KBM-7 (cell line): ENCODE measurements at places on chromosomes 2 and 18.
A peak's percentile ranks its signal among the peaks of the same experiment; 100 is the strongest.

- no peak for DNase-seq
Observed at GRCh38 chr2:45459860-45460259, 151.2 kb downstream of the SRBD1 start.

DNA sequence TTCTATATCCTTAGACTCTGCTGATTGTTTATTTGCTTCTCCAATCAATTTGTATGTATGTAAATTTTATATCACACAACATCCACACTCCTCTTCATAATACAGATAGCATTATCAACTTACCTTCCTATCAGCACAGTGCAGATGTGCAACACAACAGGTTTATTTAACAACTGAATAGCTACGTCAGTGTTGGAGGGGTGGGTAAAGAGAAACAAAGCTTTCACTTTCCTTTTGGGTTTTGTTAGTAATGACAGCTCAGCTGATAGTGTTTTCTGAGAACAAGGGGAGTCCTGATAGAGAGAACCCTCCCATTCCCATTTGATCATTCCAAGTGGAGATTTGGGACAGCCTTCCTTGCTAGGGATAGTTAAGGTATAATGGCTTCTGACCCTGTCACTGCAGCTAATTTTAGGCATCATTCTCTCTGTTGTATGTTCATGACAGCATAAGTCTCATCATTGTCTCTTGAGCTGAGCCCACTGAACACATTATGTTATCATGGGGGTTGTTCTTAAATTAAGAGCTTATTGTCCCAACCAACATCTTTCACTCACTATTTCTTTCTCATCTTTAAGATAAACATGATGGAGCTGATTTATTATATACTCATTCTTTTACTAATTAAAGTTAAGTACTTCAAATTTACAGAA is 227.7 kb downstream of the GPD2 start:
- DNase-seq = no peak

DNA sequence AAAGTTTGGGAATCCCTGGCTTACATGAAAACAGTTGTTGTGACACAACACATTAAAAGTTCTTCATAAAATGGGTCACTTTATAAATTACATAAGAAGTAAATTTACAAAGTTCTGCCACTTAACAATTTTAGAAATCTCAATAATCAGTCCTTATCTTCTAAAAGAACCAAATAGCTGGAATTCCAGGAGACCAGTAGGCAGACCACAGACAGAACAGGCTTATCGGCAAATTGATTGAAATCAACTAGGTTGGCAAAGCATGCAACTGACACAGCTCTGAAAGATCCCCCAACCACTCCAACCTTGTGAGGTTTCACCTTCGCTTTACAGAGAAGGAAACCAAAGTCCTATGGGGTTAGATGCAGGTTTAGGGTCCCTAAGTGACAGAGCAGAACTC is 103.0 kb downstream of the DNER start:
- no peak for DNase-seq

DNA sequence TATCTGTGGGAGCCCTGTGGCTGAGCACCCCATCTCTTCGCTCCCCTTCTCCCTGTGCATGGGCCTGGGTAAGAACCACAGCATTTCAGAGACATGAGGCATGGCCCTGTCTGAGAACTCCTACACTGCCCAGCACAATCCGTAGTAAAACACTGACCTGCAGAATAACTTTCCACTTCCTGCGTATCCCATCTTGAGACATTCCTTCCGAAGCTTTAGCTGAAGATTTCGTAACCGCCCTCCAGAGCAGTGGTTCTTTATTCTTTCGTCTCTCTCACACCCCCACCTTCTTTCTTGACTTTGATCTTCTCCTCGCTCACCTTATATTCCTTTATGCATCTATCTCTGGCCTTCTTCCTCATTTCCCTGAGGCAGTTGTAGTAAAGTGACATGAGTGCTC is 381.1 kb downstream of the HRH4 start:
- no peak for DNase-seq

- no peak for DNase-seq
Observed at GRCh38 chr2:100852447-100852846, 32.5 kb downstream of the NPAS2 start.

- DNase-seq = no peak
Observed at GRCh38 chr2:193539188-193539587, 1344.5 kb upstream of the TMEFF2 start.

GRCh38 chr18:23968638-23969604 is 45.6 kb upstream of the TTC39C start:
- no peak for DNase-seq

DNA sequence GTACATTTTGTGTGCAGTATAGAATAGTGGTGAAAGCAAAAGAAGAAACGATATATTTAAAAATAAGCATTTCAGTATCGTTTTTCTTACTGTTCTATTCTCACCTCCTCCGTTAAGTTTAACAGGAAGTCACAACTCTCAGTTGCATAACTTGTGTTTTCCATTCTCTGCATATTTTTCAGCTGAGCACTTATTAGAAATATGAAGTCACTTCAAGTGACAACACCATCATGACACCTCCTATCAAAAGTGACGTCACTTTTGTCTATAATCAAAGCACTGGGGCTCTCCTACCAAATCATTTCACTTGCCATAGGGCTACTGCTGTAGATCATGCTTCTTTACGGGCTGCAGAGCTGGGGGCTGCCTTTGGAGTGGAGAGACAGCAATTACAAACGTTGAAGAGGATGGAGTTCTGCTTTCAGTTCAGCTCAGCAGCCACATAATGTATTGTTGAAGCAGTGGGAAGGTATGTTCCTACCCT is 36.3 kb downstream of the STAT4 start:
- peak; percentile 64 for DNase-seq

DNA sequence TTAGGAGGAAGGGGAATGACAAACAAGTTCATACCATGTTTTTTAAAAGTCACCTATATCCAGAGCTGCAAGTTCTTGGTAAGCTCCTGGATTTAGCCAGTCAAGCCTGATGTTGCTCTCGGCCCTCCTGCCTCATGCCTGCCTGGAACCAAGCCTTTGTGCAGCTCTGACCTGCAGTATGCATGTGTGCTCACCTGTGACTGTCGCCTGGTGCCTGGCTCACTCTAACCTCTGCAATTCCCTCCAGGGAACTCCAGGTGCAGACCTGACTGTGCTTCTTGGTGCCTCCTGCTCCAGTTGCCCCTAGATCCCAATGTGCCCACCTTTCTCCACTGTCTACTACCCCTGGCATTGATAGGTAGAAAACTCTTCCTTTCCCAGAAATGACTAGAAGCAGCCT is 85.1 kb upstream of the ZBTB14 start:
- no peak for DNase-seq

DNA sequence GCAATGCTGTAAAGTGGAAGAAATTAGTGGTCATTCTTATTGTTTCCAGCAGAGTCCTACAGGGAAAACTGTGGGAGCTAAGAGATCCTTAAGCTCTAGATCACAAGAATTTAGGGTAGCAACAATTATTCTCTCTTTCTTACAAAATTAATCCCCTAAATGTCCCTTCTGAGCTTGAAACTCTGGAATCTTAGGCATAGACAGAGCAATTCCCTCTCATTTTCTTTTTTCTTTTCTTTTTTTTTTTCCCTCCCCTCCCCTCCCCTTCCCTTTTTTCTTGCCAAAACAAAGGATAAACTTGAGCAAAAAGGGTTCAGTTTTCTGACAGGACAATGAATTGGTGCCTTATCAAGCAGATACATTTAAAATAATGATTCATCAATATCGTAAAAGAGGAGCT is 441.0 kb downstream of the DSC3 start:
- no peak for DNase-seq

DNA sequence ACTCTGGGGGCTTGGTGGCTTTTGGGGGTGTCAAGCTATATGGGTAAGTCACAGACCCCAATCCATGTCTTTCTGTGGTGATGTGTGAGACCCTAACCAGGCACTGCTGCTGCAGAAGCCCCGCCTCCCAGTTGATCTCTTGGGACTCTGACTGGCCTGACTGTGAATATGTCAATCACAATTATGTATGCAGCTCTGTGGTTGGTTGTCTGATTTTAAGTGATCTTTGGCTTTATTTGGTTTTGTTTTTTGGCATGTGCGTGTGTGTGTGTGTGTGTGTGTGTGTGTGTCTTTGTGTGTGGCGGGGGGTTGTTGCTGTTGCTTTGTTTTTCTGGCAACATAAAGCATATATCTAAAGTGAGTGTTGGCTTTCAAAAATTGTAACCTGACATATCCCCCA is 78.5 kb upstream of the GLS start:
- no peak for DNase-seq

GRCh38 chr2:8257502-8257901 is 424.4 kb upstream of the ID2 start:
- no peak for DNase-seq

DNA sequence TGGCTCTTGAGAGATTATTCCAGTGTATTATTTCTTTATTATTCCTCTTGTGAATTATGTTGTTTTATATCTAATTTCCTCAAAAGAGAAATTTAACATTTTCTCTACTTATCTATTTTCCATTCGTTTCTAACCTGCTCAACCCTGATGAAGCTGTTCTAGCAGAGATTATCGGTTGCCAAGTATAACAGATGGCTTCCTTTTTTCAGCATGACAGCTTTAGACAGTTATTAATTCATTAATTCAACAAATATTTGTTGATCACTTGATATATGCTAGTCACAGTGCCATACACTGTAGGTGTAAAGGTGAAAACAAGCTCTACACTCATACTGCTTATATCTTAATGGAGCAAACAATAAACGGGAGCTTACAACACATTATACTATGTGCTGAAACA is 137.9 kb upstream of the UBE2E3 start:
- no peak for DNase-seq

- DNase-seq = no peak
Observed at GRCh38 chr18:59606193-59607077, 90.8 kb downstream of the CCBE1 start.

DNA sequence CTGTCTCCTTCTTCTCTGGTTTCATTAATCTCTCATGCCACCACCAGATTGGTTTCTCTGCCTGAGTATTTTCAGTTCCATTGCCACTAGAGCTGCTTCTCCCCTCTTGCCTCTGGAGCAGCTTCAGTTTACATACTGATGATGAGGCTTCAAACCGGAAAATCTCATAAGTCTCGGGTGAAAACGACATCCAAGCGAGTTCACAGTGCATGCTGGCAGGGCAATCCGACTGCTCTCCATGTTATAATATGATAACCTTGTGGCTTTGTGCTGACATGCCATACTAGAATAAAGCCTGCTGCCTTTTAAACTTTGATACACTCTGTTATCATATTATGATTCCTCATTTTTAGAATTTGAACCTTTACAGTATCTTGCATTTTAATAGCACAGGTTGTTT is 153.5 kb downstream of the PRPF40A start:
- no peak for DNase-seq

DNA sequence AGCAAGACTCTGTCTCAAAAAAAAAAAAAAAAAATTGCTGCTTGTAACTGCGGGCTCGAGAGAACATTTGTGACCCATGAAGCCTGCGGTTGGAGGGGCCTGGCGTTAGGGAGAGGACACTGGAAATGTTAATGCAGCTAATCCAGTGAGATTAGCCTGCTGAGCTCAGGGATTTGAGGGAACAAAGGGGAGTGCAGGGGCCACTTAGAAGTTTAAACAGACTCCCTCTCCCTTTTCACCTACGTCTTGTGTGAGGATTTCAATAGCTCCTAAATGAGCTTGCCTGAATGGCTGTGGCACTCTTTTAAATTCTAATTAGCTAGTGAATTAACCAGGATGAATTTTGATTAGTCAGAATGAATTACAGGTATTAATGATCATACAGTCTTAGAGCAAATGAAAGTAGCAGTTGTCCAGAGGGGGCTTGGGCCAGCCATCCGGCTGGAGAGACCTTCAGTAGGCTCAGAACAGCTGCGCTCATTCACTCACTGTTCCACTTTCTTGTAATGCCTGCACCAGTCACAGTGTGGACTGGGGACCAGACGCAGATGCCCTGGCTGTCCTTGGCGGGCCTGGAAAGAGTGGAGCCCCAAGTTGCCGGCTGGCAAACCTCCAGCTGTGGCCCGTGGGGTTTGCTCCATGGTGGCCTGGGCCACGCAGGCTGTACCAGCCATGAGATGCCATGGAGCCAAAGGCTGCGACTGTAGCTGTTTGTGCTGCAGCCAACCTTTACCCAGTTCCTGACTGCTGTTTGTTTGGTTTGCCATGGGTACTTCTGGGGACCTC is 20.8 kb downstream of the LDLRAD4 start:
- no peak for DNase-seq

DNA sequence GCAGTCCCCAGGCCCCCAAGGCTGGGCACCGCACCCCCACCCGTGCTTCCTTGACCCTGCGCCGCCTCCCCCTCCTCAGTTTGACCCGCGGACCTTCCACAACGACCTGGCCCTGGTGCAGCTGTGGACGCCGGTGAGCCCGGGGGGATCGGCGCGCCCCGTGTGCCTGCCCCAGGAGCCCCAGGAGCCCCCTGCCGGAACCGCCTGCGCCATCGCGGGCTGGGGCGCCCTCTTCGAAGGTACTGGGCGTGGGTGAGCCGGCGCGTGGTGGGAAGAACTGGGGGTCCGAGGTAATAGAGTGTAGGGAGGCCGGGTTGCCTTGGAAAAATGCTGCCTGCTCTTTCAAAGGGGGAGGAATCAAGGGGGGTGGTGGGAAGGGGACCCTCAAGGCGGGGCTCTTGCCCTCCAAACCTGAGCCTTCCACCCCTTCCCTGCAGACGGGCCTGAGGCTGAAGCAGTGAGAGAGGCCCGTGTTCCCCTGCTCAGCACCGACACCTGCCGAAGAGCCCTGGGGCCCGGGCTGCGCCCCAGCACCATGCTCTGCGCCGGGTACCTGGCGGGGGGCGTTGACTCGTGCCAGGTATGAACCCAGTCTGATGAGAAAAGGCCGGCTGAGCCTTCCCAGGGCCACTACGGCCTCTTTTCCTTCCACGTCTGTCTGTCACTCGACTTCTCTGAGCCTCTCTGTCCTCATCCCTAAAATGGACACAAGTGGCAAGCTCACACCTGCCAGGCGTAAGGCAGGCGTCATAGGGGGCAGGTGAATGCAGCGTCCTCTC is 2.6 kb downstream of the PRSS56 start:
- no peak for DNase-seq

- DNase-seq = no peak
Observed at GRCh38 chr2:3440477-3440876, 61.0 kb downstream of the TRAPPC12 start.

DNA sequence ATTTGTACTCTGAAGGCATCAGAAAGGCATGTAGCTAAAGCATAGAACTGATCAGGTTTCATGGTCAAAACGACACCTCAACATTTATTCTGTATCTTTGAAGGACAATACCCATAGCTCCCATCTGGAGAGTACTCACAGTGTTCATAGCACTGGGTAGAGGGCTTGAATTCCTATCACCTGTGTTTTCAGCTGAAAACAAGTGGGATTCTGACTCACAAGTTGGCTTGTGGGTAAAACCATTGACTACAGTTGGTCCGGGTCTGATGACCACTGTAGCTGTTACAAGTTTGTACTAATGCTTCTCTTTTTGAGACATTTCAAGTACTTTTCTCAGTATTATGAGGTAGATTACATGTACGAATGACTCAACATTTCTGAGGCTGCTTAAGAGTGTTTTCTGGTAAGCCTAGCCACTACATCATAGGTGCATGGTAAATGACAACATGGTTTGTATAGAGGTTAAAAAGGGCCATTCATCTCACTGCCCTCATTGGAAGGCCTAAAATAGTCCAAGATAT is 68.6 kb upstream of the PELI1 start:
- peak; percentile 47 for DNase-seq

GRCh38 chr2:1665761-1666505 is 78.4 kb downstream of the PXDN start:
- DNase-seq = no peak

GRCh38 chr18:77110400-77110799 is 22.2 kb downstream of the MBP start:
- no peak for DNase-seq

- DNase-seq = no peak
Observed at GRCh38 chr2:237405006-237405559, 8.9 kb downstream of the COL6A3 start.
